GM04504 (cell line): ENCODE measurements at places on chromosomes 3 and 15.

GRCh38 chr3:169953462-169954141 is 13.0 kb upstream of the SEC62 start:
- DNase-seq = no peak

DNA sequence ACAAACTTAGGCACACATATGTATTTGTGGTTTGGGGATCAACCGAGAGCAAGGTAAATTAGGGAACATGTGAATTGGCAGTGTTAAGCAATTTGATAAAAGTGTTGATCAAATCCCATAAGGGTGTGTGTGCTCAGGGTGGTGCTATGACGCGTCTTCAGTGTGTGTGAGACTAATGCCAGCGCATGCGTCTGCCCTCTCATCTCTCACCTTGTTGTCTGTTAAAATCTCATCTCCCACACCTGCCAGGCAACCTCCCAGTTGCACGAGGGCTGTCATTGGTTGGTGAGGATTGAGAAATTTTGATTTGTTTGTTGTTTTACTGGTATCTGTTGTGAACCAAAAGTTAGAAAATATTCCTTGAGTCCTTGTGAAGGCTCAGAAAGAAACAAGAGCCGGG is 137.2 kb upstream of the ICE2 start:
- no peak for DNase-seq

DNA sequence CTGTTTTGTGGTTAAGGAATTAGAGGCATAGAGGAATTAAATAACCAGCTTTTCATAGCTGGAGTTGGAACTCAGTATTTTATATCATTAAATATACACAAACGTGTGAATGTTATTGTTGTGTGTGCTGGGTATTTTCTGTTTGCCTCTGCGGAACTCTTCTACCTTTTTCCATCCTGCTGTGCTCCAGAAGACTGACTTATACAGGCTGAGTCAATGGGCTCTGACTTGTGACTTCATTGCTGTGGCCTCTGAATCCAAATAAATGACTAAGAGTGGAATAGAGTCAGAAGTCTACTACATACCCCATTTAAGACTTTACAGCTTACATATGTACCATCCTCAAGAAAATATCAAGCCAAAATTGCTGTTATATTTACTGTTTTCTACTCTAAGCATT is 17.6 kb downstream of the ARIH1 start:
- peak; percentile 32 for DNase-seq

- no peak for DNase-seq
Observed at GRCh38 chr3:179391906-179392305, 44.4 kb downstream of the MFN1 start.

DNA sequence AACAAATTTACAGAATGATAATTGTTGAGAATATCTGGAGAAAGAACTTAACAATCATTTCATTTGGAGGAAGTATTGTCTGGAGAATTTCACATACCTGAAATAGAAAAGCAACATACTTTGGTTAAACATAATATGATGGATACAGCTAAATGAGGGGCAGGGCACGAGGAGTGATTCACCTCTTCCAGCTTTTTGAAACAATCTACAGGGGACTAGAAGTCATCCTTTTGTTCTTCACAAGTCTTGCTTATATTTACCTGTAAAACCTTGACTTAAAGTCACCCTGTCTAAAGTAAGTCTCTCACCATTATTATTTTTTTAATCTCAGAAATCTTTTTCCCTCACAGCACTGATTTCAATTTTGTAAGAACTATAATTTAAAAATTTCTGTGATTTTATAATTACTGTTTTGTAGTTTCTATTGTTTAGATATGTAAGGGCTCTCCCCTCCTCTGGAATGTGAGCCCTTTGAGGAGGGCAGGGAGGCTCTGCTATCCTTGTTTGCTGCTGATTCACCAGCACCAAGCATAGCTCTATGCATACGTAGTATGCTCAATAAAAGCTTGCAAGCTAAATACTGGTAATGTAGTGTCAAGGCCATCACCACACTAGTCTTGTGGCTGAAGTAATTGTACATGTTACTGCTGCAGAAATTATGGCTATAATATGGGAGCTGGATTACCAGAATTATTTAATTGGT is 193.9 kb upstream of the THRB start:
- no peak for DNase-seq

GRCh38 chr3:171018156-171018935 is 8.2 kb downstream of the SLC2A2 start:
- no peak for DNase-seq

- no peak for DNase-seq
Observed at GRCh38 chr3:128784232-128784631, 58.2 kb downstream of the RAB7A start.

- no peak for DNase-seq
Observed at GRCh38 chr3:147392625-147392946, 13.8 kb downstream of the ZIC4 start.

DNA sequence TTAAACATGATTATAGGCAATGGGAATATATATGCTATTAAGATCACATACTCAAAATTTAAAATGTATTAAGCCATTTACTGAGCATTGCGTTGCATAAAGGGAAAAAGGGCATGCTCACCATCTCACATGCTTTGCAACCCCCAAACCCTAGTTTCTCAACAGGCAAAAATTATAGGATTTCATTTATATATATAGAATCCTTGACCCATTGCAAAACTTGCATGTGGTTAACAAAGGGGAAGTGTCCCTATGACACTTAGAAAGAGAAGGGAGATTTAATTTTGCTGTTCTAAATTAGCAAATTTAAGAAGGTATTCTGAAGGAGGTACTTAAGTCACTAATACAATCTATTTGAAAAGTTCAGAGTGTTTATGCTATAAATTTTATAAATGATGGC is 837.8 kb downstream of the DIPK2A start:
- no peak for DNase-seq

GRCh38 chr15:98387866-98388265 is 260.5 kb upstream of the IGF1R start:
- no peak for DNase-seq

- DNase-seq = no peak
Observed at GRCh38 chr3:15750143-15750542, 47.6 kb downstream of the ANKRD28 start.

- no peak for DNase-seq
Observed at GRCh38 chr15:40554161-40554525, 10.7 kb downstream of the CCDC32 start.

DNA sequence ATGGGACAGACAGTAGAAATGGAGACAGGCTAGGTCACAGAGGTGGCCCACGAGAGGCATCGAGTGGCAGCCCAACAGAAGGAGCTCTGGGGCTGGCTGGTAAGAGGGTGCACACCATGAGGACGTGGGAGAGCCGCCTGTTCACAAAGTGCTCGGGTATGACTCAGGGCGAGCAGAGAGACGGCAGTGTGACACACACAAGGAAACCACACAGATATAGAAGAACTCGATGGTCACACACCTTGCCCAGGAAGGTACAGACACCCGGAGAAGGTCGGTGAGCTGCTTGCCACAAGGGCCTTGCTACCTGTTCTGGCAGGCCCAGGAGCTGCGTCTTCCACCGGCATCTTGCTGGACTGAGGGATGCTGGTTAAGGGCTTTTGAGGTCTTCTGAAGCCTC is 50.2 kb downstream of the CA12 start:
- no peak for DNase-seq

- DNase-seq = no peak
Observed at GRCh38 chr3:48437812-48438211, 2.1 kb downstream of the CCDC51 start.

DNA sequence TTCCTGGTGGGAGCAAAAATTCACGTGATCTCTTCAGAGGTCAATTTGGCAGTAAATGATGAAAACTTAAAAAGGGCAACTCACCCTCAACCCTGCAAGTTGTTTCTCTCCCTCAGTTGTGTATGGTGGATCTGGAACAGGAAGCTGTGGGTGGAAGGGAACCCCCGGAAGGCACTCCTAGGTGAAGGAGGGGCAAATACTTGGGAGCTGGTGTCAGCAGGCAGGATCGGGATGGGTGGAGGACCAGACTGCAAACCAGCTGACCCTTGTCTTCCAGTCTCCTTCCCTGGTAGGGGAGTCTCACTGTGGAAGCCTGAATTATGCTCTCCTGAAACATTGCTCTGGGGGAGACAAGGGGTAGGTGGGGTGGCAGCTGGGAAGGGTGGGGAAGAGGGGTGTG is 33.5 kb downstream of the PRR23E start:
- DNase-seq = peak; percentile 4
